Activated gamma-delta T cell treated with Interleukin-2 at 50 U/mL for 16 hours (primary cell): ENCODE measurements at places on chromosomes 4 and X.

GRCh38 chrX:100090931-100091330 is 319.1 kb downstream of the PCDH19 start:
- DNase-seq, result no peak

DNA sequence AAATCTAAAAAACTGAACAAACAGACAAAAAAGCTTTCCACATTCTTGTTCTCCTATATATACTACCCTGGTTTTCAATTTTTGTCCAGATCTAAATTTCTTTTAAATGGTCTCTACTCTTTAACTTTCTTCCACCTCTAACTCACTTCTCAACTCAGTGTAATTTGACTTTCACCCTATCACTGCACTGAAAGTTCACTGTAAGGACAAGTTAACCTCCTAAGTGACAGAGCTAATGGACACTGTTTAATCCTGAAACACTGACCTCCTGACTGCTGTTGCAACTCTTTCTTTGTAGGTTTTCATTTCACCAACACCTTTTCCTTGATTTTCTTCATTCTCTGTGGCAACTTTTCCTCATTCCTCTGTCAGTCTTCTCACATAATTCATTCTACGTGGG is 50.0 kb downstream of the ATOH1 start:
- no peak for DNase-seq

GRCh38 chr4:143549928-143550327 is 36.4 kb downstream of the SMARCA5 start:
- no peak for DNase-seq

- no peak for DNase-seq
Observed at GRCh38 chrX:44400588-44400987, 57.1 kb upstream of the EFHC2 start.

- DNase-seq, result no peak
Observed at GRCh38 chr4:41359836-41360213, 103.1 kb downstream of the UCHL1 start.

GRCh38 chr4:184259866-184260265 is 42.2 kb upstream of the ENPP6 start:
- no peak for DNase-seq

- no peak for DNase-seq
Observed at GRCh38 chr4:39369301-39369700, 3.1 kb upstream of the RFC1 start.

- no peak for DNase-seq
Observed at GRCh38 chrX:103250977-103251376, 4.0 kb downstream of the TCEAL8 start.

DNA sequence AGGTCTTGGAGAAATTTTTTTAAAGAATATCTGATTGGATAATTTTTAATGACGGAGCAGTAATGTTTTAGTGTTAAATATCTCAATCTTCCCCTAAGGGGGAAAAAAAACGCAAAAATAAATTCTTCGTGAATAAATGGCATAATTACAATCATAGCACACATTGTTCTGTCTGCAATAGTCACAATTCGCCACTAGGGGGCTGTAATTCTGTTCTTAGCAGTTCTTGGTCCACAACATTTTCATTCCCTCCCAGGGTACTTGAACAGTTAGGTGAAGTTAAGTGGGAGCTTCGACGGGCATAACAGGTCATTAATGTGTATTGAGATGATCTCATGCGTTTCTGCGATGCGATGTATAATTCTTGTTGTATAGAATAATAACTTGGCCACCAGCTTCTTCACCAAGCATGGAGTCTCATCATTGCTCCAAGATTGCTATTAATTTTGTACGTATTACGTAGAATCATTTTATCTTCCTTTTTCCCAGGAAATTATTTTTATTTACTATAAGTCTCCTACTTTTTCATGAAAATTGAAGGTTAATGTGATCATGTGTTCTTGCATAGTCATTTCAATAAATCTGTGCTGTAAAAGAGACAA is 27.2 kb downstream of the HTR2C start:
- peak; percentile 4 for DNase-seq

DNA sequence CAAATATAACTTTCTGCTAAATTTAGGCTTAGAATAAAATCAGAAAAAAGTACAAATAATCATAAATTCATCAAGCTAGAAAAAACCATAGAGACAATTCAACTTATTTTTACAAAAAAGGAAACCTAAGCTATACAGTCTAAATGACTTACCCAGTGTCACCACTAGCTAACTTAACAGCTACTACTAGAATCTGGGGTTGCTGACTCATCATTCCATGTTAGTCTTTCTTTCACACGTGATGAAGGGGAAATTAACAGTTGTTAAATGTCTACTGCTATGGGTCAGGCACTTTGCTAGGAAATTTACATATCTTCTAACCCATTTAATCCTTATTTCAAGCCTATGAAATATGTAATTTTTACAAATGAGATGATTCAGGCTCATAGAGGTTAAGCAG is 349.3 kb upstream of the GALNT7 start:
- no peak for DNase-seq

DNA sequence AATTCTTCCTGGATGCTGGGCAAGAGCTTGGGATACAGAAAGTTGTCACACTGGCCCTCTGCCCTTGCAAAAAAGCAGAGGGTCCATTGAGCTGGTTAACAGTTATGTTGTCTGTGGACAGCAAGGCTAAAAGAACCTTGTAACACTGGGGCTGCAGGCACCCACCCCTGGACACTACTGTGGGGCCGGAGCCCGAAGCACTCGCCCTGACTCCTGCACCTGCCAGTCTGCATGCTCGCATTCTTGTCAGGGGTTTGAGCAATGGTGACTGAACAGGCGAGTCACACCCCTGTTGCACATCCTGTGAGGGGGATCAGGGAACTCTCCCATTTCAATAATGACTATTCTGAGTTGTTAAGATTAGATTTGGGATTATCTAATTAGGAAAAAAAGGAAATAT is 23.6 kb downstream of the ADH4 start:
- no peak for DNase-seq

GRCh38 chrX:4043951-4044350 is 330.5 kb upstream of the PRKX start:
- DNase-seq, result no peak

GRCh38 chrX:87160435-87161010 is 357.1 kb upstream of the KLHL4 start:
- DNase-seq, result no peak

GRCh38 chr4:94226763-94227162 is 19.1 kb downstream of the SMARCAD1 start:
- DNase-seq, result no peak

- no peak for DNase-seq
Observed at GRCh38 chr4:119100655-119101054, 35.0 kb upstream of the MYOZ2 start.

- no peak for DNase-seq
Observed at GRCh38 chr4:142631836-142632235, 214.3 kb downstream of the INPP4B start.

DNA sequence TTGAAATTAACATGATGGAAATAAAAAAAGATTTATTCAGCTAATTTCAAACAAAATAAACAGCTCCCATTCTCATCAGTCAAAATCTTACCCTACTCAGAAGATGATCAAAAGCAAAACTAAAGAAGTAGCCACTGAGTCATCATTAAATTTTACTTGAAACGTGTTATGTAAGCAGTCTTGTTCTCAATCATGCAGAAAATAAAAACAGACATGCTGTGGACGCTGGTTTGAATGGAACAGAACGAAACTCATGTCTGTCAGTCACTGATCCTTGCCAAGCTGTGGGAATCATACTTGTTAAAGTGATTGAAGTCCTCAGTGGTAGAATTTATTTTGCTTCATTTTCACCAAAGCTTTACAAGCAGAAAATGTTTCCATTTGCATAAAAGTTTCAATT is 77.2 kb upstream of the TLR3 start:
- no peak for DNase-seq

DNA sequence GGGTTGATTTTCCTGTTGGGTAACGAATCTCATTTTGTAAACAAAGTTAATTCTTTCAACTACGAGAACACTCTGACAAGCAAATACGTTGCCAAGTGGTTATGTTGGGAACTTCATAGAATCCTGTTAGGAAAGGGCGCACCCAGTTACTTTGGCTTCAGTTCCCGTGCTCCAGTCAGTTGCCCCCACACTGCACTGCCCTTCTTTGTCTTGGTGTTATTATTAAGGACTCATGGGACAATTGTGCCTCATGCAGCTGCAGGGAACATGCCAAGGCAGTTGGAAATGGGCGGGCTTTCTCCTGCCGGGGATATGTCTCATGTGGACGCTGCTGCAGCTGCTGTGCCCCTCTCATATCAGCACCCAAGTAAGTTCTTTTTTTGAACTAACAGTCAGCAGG is 28.9 kb downstream of the OFD1 start:
- DNase-seq, result no peak

DNA sequence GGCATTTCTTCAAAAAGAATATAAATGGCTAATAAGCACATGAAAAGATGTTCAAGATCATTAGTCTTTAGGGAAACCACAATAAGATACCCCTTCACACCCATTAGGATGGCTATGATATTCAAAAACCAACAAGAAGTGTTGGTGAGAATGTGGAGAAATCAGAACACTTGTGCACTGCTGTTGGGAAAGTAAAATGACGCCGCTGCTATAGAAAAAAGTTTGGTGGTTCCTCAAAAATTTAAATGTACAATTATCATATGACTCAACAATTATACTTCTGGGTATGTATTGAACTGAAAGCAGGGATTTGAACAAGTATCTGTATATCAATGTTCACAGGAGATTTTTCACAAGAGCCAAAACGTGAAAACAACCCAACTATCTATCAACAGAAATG is 29.4 kb upstream of the NEUROG2 start:
- DNase-seq, result no peak

GRCh38 chr4:48133669-48134068 is 381 bp downstream of the TXK start:
- no peak for DNase-seq

- no peak for DNase-seq
Observed at GRCh38 chrX:154505734-154506133, 10.3 kb downstream of the FAM3A start.

GRCh38 chrX:47191331-47191730 is 2.3 kb upstream of the UBA1 start:
- DNase-seq, result peak; percentile 48

GRCh38 chr4:131207589-131207988 is 1941.5 kb upstream of the PCDH10 start:
- DNase-seq, result no peak

- DNase-seq, result no peak
Observed at GRCh38 chrX:69113723-69114122, 51.5 kb downstream of the PJA1 start.

- no peak for DNase-seq
Observed at GRCh38 chr4:91345632-91346031, 958.1 kb upstream of the GRID2 start.

GRCh38 chrX:46617906-46618305 is 44.3 kb downstream of the CHST7 start:
- no peak for DNase-seq

- no peak for DNase-seq
Observed at GRCh38 chrX:40663880-40664630, 16.7 kb upstream of the CXorf38 start.

DNA sequence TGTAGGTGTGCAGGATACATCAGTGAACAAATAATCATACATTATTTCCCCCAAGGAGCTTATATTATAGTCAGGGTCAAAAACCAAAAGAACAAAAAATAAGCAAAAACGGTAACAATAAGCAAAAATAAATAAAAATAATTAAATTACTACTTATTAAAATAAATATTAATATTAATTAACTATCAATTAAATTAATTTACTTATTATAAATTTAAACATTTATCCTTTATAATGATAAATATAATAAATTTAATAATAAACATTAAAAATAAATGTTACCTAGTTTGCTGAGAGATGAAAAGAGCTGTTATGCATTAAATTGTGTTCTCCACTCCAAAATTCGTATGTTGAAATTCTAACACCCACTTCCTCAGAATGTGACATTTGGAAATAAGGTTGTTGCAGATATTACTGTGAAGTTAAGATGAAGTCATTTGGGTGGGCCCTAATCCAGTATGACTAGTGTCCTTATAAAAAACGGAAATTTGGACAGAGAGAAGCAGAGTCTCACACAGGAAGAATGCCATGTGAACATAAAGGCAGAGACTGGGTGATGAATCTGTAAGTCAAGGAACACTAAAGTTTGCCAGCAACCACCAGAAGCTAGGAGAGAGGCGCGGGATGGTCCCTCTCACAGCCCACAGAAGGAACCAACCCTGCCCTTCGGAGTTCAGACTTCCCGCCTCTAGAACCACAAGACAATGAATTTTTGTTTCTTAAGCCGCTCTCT is 67.2 kb upstream of the IBSP start:
- no peak for DNase-seq

- no peak for DNase-seq
Observed at GRCh38 chrX:17740137-17741122, 3.1 kb downstream of the SCML1 start.

- no peak for DNase-seq
Observed at GRCh38 chr4:82823062-82823461, 24.5 kb upstream of the SCD5 start.

GRCh38 chrX:107659768-107660167 is 31.5 kb downstream of the PRPS1 start:
- DNase-seq, result no peak

GRCh38 chr4:92091335-92091734 is 212.4 kb upstream of the GRID2 start:
- DNase-seq, result no peak

DNA sequence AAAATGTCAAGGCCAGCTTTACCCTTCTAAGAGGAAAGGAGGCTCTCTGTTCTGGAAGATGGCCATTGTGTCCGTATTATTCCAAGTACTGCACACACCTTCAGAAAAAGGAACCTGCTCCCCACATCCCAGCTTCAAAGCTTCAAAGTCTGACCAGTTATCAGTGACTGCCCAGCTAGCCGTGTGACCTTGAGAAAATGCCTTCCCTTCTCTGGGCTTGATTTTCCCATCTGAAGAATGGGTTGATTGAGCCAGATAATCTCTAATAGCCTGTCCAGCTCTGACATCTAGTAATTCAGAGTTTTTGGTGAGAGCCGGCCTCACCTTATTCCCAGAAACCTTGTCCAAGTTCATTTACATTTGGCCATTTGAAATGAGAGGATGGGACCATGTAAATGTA is 3.0 kb downstream of the LONRF3 start:
- DNase-seq, result no peak

DNA sequence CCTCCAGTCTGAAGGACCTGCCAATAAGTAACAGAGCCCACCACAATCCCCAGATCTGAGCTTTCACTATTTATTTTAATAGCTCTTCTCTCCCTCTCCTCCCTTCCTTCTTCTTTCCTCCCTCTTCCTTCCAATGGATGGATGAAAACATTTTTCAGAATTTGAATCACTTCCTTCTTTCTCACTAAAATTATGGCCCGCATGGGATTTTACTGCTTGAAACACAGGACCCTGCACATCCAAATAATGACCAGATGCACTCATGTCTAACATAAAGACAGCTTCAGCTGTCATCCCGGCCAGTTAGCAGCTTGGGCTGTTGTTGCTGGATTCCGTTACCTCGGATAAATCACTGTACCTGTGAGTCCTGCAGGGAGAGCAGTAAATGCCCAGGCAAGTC is 5.4 kb upstream of the PHEX start:
- DNase-seq, result no peak

DNA sequence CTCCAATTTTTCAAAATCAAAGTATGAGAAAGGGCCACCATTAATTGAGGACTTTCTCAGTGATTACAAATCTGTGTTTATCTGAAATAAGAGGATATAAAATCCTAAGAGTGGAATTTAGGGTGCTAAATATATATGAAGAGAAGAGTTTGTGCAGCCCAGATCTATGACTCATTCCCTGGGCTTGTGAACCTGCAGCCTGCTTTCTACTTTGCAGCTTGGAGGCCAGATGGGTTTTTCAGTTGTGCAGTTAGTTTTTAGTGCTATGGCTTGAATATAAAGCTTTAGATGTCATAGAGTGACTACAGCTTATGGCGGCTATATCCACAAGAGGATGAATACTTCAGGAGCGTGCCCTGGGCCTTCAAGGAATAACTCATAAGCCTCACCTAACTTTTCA is 1391.1 kb downstream of the FSTL5 start:
- no peak for DNase-seq
